ENCODE measurements at places on chromosomes 16 and 17.

GRCh38 chr17:39800540-39800939 lies 62.8 kb downstream of the GRB7 start:
- DNase-seq: no peak

- no peak for DNase-seq
These were observed 6.3 kb downstream of the ANKRD11 start for GRCh38 chr16:89484041-89484501.

- no peak for DNase-seq
These were observed 33.9 kb upstream of the FAAP100 start for GRCh38 chr17:81586096-81586495.

GRCh38 chr17:58005031-58005727 lies 1.9 kb downstream of the SRSF1 start:
- no peak for DNase-seq

DNA sequence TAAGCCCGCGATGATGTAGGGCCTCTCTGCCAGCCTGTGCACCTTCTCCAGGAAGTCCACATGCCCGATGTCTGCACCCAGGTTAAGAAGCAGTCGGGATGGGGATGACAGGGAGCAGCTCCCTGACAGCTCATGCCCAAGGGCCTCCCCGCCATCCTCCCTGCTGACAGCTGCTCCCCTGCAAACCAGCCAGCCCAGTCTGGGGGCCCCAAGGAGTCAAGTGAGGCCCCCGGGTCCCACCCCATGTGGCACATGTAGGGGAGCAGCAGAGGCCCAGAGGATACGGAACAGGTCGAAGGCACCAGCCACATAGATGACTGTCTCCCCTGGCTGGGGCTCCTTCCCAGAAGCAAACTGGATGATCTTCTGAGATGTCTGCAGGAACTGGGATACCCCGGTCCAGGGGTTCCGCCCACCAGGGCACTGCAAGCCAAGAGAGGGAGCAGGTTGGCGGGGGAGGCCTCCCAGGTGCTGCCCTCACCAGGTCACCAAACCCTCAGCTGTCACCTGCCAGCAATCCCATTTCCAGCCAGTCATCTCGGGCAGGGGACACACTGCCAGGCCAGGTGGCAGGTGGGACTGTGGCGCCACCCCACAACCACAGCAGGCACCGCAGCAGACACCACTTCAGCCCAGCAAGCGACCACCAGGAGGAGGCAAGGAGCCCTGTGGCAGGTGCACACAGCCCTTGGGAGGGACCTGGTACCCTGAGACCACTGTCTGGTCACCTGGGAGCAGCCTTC lies 4.6 kb downstream of the PCYT2 start:
- no peak for DNase-seq

DNA sequence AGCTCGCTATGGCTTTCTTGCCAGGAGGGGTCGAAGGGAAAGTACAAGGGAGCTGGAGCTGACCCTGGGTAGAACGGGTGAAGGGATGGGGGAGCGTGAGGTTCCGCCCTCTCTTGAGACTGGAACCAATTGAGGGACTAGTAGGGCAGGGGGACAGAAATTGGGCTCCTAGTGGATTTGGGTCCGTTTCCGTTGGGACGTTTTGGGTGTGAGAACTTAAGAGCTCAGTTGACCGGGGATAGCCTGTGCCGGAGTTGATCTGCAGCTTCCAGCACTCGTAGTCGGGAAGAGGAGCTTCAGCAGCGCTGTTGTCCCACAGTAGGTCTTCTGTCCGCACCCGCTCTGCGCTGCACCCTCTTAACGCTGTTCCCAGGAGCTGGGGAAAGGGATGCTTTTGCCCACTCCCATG lies 481 bp downstream of the CNTROB start:
- no peak for DNase-seq
